ENCODE measurements at places on chromosomes 2 and 18.

DNA sequence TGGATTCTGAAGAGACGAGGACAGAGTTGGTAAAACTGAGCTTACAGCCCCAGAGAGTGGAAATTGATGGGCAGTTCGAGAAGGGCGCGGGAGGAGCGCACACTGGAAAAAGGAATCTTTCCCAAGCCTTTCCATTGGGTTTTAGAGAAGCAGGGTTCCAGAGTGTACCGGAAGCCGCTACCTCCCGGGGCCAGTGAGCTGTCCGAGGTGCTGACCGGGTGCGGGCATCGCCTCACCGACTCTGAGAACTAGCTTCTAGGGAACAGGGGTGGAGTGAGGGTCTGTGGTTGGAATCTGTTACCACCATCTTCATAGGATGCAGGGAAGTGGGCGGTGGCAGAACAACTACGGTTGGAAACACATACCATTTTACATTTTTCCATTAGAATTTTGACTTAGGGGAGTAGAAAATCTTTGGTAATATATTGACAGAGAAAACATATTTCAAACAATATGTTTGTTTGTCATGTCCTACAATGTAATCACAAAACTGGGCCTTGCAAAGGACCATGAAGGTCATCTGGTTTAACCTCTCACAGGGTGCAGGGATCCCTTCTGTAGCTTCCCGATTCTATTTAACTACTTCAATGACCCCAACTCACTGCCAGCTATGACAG, 724 bp downstream of the NMS start:
- peak; percentile 51 for DNase-seq

DNA sequence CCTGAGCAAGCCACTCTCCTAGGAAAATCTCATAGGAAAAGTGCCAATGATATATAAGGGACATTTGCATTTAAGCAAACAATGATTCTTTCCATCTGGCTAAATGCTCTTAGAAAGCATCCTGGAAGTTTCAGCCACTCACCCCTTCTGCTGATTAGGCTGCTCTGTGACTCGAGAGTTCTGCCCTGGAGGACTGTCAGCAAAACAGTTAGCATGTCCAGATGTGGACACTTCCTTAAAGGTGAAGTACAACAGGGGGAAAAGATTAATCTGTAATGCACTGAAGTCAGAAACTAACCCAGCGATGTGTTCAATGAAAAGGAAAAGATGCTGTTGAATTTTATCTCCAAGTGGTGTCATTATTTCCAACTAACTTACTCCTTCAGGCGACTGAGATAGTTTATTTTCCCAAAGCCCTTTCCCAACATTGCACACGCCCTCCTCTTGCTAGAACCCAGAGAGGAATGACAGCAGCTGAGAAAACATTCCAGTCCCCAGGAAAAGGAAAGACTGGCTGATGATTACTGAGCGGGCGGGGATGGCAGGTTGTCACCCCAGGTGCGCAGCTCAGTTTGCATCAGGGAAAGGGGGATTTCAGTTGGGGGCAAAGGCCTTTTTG, 214.0 kb downstream of the SS18 start:
- no peak for DNase-seq

DNA sequence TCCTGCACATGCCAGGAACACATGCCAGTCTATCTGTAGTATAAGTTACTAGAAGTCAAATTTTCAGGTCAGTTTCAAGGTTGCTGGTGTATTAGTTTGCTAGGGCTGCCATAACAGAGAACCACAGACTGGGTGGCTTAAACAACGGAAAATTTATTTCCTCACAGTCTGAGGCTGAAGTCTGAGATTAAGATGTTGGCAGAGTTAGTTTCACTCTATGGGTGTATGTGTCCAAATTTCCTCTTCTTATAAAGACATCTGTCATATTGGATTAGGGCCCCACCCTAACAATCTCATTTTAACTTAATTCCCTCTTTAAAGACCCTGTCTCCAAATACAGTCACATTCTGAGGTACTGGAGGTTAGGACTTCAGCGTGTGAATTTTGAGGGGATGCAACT, 26.5 kb downstream of the B3GNT7 start:
- DNase-seq, result no peak

GRCh38 chr2:238562446-238562845, 135.7 kb downstream of the ASB1 start:
- DNase-seq, result no peak

DNA sequence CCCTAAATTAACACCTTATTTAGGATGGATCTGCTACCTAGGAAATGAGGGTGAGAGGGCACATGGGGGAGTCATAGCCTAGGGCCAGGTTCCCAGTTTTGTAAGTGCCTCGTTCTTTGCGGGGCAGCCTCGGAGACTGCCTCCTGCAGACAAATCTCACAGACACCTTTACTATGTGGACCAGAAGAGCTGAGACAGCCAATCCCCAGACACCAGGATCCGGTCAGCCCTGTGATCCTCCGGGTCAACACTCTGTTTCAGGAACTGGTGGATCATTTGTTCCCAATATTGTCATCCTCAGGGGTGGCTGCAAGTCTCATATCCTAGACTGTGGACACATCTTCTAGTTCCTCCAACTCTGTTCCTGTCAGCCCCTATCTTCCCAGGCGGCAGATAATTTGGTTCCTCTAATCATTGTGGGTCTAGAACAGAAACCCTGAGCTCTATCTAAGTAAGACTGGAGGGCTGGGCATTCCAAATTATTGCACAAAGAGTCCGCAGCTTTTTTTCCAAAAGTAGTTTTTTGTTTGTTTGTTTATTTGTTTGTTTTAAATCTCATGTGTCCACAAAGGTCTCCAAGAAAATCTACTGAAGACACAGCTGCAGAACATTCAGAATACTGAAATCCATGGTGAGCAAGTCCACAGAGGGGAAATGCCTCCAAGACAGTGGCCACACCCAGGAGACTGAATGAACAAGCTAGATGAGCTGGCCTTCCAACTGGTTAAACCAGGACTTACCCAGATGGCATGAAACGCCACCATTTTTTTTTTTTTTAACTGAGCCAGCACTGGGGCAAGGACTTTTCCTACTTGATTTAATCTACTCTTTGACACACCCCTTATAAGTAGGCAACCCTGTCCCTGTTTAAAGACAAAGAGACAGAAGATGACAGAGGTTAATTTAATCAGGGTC, 6.2 kb upstream of the GDF7 start:
- no peak for DNase-seq

- DNase-seq, result no peak
Measured at GRCh38 chr2:241030333-241030680, 31.9 kb downstream of the SNED1 start.

DNA sequence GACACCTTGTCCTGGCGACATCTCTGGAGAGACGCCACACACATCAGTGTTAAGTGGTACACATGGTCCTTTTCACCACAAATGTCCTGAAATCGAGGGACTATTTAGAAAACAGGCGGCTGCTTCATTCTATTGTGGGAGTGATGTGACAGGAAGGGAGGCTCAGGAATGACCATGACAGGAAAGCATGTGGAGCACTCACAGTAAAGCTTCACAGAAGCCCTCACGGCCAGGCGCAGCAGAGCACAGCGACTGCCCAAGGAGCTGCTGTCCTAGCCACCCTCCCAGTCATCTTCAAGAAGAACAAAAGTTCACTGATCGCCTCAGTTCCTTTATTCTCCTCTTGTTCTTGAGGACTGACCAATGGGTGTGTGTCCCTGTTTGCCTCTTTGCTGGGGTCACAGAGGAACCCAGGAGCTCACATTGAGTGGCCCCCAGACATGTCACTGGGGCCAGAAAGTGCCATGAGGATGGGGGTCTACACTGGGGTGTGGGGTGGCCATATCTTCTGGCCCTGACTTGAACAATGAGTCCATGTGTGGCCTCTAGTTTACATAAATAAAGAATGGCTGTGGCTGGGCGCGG, 84.6 kb upstream of the RANBP2 start:
- no peak for DNase-seq

DNA sequence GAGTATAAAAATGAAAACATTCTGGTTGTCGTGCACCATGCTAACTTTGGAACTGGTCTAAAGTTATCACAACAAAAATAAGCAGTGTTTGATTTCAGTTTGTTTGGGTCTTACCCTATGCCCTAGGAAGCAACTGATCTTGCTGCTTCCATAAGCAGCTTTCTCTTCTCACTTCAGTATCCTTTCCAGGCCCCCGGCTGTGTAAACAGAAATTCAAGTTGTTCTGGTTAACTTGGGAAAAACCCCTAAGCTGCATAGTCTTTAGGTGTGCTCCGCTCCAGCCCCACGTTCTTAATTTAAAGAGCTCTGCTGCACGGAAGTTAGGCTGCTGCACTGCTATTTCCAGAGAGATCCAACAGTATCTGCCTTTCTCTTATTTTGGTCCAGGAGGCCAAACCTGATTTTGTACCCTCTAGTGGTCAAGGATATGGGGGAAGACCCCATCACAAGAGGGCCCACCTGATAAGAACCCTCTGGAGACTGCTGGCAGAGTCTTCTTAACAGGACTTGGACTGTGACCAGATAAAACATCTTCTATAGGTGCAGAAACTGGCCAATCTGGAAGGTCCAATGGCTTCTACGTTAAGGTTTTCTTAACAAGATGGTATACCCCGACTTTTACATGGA, 69.1 kb downstream of the FEZ2 start:
- DNase-seq, result no peak

GRCh38 chr2:124778076-124778475, 753.0 kb downstream of the CNTNAP5 start:
- DNase-seq, result no peak

DNA sequence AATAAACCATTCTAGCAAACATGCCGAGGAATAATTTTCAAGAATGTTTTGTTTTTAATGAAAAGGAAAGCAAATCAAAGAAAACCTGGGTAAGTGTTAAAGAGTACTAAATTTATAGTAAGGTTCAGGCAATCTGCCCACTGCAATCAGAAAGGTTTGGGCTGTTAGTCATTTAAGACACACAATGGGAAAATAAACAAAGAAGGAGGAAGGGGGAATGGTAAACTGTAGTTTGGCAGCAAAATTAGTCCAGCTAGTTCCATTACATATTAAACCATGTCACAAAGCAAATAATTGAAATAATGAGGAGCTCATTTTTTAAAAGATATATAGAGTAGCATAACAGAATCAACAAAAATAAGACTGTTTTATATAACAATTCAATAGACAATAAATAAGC, 87.5 kb upstream of the COPS8 start:
- no peak for DNase-seq

DNA sequence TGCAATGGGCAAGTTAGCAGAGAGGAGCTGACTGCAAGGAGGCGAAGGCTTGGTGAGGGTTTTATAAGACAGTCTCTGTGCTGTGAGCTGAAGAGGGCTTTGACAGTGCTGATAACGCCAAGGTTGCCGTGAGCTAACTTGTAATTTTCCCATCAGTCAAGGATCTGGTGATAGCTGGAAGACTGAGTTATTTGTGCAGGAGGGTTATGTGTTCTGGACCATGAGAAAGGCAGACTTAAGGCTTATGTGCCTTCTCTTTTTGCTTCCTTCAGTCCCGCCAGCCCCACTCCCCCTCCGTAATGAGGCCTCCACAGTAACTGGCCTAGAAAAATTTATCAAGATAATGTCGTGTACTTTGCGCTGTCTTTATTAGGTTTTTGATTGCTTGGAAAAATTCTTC, 94.6 kb downstream of the RTP5 start:
- no peak for DNase-seq

- no peak for DNase-seq
Measured at GRCh38 chr2:111710085-111710484, 173.9 kb downstream of the ANAPC1 start.

DNA sequence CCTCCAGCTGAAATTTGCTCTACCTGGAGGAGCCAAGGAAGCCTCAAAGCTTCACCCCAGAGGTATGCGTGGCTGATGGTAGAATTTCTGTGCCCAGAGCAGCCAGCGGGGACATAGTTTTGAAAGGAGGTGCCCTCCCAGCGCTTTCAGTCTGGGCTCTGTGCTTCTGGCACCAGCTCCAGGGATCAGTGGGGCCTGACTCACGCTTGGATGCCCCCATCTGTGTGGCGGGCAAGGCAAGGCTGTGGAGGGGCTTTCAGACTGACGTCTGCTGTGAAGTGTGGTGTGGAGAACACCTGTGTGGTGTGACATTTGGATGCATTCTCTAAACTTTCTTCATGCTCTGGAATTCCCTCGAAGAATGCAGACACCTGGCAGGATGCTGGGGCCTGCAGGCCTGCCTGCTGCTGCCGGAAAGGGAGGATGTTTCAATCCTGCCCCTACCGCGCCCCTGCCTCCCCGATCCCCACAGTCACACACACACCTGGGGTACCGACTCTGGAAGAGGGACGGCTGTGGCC, 84.1 kb downstream of the CTIF start:
- DNase-seq, result no peak

DNA sequence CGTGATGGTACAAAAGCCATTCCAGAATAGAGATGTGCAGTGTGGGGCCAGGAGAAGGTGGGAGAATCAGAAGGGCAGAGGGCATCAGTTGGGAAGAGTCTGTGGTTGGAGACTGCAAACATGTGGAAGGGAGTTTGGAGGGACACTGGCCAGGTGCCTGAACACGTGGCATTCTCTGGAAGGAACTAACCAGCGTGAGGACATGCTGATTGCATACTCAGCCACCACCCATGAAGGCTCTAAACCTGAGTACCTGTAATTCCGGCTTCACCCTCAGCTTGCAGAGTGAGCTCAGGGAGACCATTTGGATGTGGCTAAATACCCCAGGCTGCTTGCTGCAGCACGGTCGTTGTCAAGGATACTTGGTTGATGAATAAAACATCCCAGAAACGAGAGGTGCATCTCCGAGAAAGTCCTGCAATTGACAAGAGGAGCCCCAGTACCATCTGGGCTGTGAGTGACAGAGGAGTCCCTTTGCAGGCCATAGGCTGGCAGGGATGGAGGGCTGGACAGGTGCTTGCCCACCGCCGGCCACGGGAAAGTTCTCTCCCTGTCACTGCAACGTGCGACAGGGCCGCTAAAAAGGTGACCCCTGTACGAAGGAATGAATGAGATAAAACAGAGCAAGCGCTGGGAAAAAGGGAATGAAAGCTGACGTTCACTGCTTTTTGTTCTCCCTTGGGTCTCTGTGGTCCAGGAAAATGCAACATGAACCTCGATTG, 5.0 kb downstream of the ACKR3 start:
- DNase-seq, result no peak

- no peak for DNase-seq
Measured at GRCh38 chr2:168592181-168592831, 136.2 kb downstream of the CERS6 start.

GRCh38 chr2:235479604-235480003, 14.2 kb upstream of the AGAP1 start:
- DNase-seq, result no peak

GRCh38 chr2:111622859-111623258, 261.1 kb downstream of the ANAPC1 start:
- no peak for DNase-seq

GRCh38 chr2:127305990-127306585, 12.1 kb upstream of the ERCC3 start:
- DNase-seq, result no peak

GRCh38 chr2:109242210-109242653, 113.2 kb downstream of the SH3RF3 start:
- DNase-seq, result no peak

DNA sequence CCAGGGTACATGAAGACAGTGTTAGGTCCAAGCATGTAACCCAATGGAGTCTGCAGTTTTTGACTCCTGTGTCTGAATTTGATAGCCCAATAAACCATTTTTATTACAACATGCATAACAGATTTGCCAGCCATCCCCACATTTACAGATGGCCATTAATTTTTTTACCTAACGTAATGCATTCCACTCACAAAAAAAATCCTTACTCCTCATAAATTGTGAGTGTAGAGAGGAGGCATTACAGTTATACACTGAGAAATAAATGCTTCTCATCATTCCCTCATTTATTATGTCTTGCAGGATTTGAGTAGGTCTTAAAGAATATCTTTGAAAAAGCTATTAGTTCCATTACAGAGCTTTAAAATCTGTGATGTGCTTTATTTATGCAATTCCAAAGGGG, 193.8 kb downstream of the CMPK2 start:
- no peak for DNase-seq

- DNase-seq, result no peak
Measured at GRCh38 chr2:45712570-45712969, 61.1 kb downstream of the PRKCE start.
